NCI-H1436 (cell line): ENCODE measurements at places on chromosomes 6 and 20.

DNA sequence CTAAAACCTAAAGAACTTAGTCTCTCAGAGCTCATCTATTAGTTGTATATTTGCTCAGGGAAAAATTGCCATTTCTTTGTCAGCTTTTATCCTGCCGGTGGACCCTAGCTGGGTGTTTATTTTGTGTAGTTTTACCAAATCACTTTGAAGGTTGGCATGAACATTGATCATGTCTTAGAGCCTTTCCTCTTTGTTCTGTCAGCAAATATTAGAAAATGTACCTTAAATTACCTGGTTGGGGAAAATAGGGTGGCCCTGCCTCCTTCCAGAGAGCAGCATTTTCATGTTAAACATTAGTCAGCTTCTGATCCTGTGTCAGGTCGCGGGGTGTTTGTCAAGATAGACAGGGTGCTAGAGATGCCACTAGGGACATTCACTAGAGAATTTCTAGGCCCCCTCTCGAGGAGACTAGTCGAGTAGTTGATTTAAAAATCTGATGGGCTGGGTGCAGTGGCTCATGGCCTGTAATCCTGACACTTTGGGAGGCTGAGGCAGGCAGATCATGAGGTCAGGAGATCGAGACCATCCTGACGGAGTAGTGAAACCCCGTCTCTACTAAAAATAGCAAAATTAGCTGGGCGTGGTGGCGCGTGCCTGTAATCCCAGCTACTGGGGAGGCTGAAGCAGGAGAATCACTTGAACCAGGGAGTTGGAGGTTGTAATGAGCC, 11.2 kb downstream of the RALY start:
- DNase-seq: no peak

- no peak for DNase-seq
Measured at GRCh38 chr20:61876952-61877728, 188.5 kb downstream of the TAF4 start.

DNA sequence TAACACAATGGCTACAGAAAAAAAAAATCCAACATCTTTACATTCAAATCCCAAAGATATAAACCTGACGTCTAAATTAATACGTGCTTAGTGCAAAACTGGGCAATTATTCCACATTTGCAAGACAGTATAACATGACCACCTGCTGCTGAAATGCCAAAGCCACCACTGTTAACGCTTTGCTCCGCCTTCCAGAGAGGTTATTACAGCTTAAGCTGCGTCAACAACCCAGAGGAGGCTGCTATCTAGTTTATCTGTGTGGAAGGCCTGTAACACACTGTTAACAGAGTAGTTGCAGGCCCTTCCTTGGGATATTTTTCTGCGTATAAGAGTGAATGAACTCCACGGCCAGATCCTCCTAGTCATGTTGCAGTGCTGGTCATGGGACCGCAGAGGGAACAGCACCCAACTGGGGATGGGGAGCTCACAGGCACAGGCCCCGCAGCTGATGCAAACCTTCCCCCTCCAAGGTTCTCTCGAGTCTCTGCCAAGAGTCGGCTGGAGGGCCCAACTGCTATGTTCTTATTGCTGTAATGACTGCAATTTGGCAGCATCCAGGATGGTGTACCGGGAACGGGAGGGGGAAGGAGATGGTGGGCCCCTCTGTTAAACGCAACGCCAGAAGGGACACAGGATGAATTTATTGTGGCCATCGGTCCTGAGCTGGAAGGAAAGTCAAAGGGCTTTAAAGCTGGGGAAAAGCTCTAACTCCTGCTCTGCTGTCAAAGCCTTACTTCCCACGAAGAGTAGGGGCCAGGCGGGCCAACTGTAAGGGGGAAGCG, 993 bp upstream of the NCOA7 start:
- peak; percentile 63 for DNase-seq

DNA sequence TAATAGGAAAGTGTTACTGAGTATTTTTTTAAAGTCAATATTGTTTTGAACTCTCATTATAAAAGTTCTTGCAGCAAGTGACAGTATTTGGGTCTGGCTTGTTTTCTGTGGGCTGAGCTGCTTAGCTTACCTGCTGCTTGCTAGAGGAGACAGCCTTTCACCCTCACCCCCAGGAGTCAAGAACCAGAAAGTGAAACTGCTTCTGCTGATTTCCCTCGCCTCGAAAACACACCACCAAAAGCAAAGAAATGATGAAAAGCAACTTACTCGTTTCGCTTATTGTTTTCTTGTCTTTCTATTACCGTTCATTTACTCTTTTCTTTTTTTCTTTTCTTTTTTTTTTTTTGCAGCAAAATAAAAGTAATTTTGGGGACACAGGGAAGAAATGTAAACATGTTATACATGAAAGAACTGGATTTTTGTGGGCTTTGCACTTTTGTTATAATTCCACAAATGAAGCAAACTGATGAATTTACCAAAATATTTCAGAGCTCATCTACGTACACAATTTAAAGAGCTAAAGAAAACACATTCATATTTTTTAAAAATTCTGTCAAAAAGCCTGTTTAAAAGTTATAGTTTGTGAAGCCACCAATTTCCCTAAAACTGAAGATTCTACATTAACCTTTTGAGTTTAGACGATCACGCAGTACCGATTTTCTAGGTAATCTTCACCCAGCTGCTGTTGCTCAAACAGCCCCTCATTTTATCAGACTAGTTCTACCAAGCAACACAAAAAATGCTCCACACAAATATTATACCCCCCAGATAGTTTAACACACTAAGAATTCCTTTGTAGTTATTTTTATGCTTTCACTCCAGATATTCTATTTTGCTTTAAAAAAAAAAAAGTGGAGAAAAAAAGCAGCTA, 1.7 kb downstream of the SCML4 start:
- DNase-seq: no peak

DNA sequence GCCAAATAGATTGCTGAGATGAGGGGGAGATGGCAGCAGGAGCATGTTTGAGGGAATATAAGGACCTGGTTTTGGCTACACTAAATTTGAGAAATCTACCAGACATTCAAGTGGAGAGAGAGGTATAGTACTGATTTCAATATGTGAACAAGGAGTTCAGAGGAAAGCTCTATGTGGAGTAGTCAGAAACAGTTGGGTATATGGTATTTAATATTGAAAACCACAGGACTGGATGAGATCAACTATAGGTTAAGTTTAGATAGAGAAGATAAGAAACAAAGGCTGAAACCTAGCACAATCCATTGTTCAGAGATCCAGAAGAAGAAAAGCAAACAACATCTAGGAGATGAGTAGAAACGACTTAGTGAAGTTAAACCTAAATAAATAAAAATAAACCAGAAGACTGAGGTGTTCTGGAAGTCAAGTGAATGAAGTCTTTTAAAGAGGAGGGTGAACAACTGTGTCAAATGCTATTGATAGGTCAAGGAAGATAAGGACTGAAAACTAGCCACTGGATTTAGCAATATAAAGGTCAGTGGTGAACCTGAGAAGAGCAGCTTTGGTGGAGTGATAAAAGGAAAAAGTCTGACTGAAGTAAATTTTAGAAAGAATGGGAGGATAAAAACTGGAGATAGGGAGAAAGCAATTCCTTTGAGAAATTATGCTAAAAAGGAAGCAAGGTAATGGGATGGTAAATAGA, 121.2 kb upstream of the RUNX2 start:
- DNase-seq: no peak

DNA sequence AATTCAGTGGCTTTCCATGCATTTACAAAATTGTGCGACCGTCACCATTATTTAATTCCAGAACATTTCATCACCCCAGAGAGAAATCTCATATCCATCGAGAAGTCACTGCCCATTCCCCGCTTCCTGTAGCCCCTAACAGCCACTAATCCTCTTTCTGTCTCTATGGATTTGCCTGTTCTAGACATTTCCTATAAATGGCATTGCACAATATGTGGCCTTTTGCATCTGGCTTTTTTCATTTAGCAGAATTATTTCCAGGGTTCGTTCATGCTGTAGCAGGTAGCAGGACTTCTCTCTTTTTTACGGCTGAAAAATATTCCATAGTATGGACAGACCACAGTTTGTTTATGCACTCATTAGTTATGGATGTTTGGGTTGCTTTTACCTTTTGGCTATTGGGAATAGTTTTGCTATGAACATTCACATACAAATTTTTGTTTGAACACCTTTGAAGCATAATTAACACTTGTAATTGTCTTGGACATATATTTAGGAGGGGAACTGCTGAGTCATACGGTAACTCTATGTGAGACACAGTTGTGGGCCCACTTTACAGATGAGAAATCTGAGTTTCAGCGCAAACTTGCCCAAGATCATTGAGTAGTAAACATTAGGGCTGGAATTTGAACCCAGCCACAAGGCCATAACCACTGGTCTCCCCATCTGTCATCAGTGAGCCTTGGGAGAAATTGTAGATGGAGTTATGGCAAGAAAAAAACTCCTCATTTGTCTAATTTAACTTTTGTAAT, 126.9 kb downstream of the BMP7 start:
- DNase-seq: no peak

GRCh38 chr6:7894262-7895124, 16.1 kb downstream of the TXNDC5 start:
- DNase-seq: no peak

DNA sequence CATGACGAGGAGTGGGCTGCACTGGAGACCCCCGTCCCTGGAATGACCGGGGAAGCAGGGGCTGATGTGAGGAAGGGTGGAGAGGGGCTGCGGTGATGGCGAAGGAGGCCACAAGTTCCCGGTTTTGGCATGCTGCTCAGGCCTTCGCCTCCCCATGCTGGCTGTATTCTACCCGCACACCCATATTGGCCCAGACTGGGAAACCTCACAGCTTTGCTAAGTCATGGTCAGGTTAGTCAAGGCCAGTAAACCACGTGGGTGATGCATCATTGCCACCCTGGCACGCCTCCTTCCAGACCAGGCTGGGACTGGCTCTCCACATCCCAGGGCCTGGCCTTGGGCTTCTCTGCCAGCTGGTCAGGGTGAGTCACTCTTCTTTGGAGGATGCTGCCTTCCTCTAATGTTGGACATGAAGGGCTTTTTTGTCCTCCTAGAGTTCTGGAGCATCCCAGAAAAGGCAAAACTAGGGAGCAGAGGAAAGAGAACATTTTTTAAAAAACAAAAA, 53.8 kb downstream of the PCNA start:
- DNase-seq: no peak

GRCh38 chr6:69866770-69867638, 648 bp downstream of the COL19A1 start:
- no peak for DNase-seq

DNA sequence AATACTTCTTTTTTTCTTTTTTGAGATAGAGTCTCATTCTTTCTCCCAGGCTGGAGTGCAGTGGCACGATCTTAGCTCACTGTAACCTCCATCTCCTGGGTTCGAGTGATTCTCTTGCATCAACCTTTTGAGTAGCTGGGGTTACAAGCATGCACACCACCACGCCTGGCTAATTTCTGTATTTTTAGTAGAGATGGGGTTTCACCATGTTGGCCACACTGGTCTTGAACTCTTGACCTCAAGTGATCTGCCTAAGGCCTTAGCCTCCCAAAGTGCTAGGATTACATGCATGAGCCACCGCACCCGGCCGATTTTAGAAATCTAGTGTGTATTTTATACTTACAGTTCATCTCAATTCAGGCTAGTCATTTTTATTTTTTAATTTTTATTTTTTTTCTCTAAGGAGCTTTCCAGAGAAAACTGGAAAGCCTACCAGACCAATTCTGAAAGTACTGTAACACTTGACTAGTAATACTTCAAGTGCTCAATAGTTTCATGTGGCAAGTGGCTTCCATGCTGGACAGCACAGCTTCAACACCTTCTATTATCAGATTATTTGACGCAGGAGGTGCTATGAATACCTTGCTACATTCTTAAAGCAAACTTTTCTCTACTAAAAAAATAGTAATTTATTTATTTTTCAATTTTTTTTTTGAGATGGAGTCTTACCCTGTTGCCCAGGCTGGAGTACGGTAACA, 25.0 kb downstream of the POLR1C start:
- no peak for DNase-seq

- no peak for DNase-seq
Measured at GRCh38 chr6:153073841-153074240, 57.2 kb downstream of the RGS17 start.

DNA sequence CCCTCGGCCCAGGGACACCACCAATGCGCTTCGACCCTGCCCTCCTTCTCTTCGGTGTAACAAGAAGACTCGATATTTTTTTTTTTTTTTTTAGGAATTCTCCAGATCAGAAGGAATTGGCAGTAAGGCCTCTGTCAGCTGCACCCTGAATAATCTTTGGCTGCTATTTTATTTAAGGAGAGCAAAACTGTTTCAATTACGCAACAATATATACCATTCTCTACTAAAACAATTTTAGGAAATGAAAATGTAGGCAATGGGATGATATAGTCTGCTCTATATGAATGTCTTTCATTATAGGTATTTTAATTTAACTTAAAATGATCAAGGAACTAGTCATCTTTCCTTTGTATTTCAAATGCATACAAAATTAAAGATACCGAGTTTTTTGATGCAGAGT, 13.3 kb downstream of the ZCCHC3 start:
- no peak for DNase-seq

- no peak for DNase-seq
Measured at GRCh38 chr6:91626911-91627310, 1040.0 kb upstream of the MAP3K7 start.

- peak; percentile 95 for DNase-seq
Measured at GRCh38 chr6:136113736-136114173, 136.4 kb downstream of the MTFR2 start.
